ENCODE measurements at places on chromosomes 11 and 22.

DNA sequence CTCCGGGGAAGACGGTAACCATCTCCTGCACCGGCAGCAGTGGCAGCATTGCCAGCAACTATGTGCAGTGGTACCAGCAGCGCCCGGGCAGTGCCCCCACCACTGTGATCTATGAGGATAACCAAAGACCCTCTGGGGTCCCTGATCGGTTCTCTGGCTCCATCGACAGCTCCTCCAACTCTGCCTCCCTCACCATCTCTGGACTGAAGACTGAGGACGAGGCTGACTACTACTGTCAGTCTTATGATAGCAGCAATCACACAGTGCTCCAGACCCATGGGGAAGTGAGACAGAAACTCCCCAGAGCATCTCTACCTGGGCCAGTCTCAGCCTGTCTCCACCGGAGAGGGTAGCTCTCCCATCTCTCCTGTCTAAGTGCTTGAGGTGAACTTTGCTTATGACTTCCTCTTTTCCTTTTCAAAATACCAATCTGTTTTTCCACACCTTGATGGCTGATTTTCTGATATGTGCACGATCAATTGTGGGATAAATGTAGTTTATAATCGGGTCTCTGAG, 48.5 kb upstream of the VPREB1 start:
- no peak for DNase-seq

- no peak for DNase-seq
These were observed 16.7 kb downstream of the OR4C3 start for GRCh38 chr11:48341466-48341865.

- DNase-seq: peak; percentile 7
These were observed 40.0 kb downstream of the TENM4 start for GRCh38 chr11:79400717-79401330.

GRCh38 chr11:47912843-47913437, 64.8 kb upstream of the NUP160 start:
- no peak for DNase-seq

GRCh38 chr22:37616201-37617083, 7.8 kb downstream of the GGA1 start:
- peak; percentile 4 for DNase-seq

DNA sequence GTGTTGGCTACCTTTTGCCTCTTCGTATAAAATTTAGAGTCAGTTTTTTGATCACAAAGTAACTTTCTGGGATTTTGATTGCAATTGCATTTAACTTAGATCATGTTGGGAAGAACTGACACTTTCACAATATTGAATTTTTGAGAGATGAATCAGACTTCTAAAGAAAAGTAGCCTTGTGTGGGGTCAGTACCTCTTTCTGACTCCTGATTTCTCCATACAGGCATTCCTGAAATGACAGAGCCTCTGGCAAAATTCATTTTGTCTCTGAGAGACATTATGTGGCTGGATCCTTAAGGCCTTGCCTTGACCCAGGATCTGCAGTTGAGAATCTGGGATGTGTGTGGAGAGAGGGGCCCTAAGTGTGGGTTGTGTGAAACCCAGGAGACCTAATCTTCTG, 37.8 kb downstream of the PPFIBP2 start:
- no peak for DNase-seq

DNA sequence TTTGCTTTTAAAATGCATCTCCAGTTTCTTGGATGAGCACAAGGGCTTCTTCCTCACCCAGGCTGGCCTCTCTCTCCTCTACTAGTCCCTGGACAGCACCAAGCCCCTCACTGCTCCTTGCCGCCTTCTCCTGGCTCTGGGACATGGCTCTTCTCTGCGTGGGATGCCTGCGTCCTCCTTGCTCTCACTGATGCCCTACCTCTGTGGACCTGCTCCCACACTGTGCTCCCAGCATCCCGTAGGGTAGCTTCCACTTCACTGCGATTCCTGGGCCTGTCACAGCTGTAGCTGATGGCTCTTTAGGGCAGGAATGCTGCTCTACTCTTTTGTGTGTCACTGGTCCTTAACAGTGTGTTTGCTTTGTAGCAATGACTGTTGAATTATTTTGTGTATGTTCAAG, 136.3 kb downstream of the SNX19 start:
- no peak for DNase-seq

DNA sequence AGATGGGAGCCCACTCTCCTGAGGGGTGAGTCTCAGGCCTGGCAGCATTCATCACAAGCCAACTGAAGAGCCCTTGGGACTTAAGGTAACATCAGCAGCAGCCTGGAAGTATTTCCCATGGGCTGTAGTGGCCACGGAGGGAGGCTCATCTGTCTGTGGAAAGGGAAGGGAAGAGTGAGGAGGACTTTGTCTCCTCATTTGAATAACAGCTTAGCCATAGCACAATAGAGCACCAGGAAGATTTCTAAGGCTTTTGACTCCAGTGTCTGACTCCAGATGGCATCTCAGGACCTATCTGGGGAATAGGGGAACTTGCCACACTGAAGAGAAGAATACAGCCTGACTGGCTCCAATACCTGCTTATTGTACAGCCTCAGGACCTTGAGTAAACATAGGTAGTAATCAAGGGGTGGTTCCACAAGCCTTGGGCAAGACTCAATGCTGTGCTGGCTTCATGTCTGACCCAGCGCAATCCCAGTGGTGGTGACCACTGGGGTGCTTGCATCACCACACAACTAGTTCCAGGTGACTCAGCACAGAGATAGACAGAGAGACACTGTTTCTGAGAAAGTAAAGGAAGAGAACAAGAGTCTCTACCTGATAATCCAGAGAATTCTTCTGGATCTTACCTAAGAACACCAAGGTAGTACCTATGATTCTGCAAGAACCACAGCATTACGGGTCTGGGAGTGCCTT, 510.5 kb upstream of the CCDC179 start:
- no peak for DNase-seq

DNA sequence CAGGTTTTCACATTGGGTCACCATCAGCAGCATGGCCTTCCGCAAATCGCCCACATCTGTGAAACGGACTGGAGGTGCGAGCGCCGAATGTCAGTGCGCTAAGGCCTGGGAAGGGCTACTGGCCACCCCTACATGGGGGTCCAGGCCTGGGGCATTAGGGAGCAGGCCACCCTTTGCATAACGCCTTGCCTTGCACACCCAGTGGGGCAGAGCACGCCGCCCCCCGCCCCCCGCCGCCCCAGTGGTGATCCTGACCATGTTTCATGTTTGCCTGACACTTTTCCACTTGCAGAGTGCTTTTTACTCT, 2.6 kb downstream of the GRK2 start:
- DNase-seq: no peak

GRCh38 chr11:64039012-64039665, 3.4 kb downstream of the FLRT1 start:
- no peak for DNase-seq

GRCh38 chr11:75246671-75247350, 6.2 kb downstream of the TPBGL start:
- no peak for DNase-seq

GRCh38 chr11:111476956-111477355, 35.2 kb downstream of the BTG4 start:
- no peak for DNase-seq

DNA sequence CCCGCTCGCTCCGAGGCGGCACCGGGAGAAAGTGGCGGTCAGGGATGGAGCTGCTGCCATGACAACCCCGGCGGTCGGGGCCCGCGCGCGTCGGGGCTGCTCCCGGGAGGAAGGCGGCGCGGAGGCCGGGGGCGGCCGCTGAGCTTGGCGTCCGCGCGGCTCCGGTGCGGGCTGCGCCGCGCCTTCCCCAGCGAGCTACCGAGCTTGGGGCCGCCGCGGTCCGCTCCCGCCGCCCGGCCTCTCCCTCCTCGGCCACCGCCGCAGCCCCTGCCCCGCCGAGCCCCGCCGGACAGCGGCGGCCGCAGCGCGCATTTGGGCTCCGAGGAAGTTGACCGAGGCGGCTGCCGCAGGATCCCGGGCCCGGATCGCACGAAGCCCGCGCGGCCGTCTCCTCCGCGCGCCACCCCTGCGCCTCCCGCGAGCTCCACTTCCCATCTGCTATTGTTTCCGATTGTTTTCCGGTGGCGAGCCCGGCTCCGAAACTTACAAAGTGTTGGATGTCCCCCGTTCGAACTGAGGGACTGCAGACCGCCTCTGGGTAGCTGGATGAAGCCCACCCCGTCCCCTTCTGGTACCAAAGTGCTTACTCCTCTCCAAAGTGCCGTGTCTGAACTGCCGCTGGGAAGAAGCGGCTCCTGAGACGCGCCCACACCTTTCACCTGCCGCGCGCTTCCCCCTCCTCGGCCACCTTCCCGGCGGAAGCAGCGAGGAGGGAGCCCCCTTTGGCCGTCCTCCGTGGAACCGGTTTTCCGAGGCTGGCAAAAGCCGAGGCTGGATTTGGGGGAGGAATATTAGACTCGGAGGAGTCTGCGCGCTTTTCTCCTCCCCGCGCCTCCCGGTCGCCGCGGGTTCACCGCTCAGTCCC, 540.3 kb downstream of the NTM start:
- no peak for DNase-seq

- DNase-seq: peak; percentile 36
These were observed 103.7 kb downstream of the PPP6R3 start for GRCh38 chr11:68564261-68564660.

DNA sequence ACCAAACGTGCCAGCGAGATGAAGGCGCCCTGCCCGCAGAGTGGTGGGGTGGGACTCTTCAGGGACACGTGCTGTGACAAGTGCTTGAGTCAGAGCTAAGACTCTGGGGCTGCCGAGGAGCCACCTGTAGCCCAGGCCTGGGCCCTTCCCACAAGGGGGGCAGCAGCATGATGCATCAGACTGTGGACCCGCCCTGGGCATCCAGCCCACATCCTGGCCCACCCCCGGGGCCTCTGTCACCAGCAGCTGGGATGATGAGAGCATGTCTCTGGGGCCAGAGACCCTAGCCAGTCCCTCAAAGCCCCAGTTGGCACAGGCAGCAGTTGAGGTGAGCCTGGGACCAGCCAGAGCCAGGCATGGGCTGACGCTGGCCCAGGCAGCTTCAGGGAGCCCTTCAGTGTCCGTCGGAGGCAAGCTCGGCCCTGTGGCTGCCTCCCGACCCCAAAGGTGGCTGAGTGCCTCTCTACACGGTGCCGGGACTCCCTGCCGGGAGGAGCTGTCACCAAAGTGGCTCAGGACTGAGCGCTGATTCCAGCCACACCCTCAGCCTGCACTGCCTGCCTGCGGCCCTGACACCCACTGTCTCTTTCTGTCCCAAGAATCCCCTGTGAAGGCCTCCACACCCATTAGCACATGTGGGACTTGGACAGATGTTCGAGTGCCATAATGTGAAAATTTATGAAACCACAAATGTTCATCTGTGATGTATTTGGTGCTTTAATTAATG, 41.3 kb downstream of the CDKN1C start:
- DNase-seq: peak; percentile 44

DNA sequence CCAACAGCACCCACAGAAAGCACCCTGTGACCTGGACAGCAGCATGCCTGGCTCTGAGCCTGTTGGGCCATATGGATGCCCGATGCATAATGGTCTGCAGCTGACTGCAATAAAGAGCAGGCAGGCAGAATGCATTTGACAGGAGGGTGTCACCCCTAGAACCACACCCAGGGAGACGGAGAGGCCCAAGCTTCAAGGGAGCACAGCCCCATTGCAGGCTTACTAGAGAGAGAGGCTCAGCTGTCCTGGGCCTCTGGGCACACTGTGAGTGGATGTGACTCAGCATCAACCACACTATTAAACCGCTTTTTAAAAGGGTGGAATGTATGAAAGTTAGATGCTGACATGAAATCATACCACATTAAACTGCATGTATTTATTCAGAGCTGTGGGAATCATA, 365.3 kb downstream of the CTTN start:
- no peak for DNase-seq

DNA sequence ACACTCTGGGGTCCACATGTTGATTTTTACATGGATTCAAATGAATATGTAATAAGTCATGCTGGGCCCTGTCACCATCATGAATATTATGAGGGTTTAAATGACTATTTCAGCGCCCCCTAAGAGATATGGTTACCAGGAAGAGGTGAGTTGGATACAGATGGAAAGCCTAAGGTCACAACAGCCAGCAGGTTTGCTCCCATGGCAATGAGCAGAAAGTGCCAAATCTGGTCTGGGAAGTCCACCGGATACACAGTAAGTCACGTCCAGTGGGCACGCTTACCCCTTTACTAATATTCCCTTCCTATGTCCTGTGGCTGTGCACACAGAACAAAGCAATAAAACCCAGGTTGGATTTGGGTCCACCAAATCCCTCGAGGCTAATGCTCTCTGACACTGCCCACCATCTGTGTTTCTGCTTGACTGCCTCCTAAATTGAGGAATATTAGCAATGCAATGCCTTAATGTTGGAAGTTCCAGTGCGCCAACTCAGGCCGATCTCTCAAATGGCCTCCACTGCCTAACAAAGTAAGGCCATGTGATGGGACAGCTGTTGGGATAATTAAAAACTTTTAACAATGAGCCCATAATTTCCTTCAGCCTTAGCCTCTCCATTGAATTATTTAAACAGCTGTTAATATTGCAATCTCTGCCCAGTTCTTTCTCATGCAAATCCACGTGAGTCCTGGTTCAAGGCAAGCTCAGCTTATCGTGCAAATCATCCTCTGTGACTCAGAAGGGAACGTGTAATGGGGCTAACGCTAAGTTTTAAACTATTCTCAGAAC, 97.6 kb downstream of the SLC1A2 start:
- no peak for DNase-seq

- no peak for DNase-seq
These were observed 46.1 kb downstream of the KCNC1 start for GRCh38 chr11:17780668-17781067.

- DNase-seq: no peak
These were observed 807 bp upstream of the WT1 start for GRCh38 chr11:32435942-32436750.

All from RCC 7860 (cell line).